Stimulated activated CD8-positive, alpha-beta memory T cell treated with anti-CD3 and anti-CD28 coated beads, Interleukin-7, amount 100 ng/mL, for 1 hour (primary cell): ENCODE measurements at places on chromosomes 5 and 9.

DNA sequence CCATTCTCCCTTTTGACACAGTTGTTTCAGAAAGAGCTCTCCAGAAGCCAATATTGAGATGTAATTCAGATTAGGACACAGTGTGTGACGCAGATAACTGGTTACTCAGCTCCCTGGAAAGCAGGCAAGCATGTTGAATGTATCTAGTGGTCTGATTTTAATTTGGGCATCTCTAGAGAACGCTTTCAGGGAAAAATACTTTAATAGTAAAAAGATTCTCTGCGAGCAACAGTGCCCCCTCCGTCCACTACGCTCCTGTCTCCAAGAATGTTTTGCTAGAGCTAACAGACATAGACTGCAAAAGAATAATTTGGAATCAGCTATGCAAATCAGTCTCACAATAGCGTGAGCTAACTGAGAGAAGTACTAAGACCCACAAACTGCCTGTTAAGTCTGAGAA is 23.3 kb downstream of the CFAP90 start:
- no peak for DNase-seq

- no peak for DNase-seq
These were observed 718.1 kb upstream of the CDH6 start for GRCh38 chr5:30475429-30475828.

- DNase-seq = no peak
These were observed 488.1 kb upstream of the ADAMTS16 start for GRCh38 chr5:4651806-4652565.

GRCh38 chr5:55429613-55430253 is 105.0 kb downstream of the PLPP1 start:
- DNase-seq = no peak

- DNase-seq = peak; percentile 47
These were observed at the start of gene GNG10 for GRCh38 chr9:111661150-111661801. Gene GNG10 (plus strand): TSS chr9:111661605. CDS start chr9:111661635, 30 bp downstream.

DNA sequence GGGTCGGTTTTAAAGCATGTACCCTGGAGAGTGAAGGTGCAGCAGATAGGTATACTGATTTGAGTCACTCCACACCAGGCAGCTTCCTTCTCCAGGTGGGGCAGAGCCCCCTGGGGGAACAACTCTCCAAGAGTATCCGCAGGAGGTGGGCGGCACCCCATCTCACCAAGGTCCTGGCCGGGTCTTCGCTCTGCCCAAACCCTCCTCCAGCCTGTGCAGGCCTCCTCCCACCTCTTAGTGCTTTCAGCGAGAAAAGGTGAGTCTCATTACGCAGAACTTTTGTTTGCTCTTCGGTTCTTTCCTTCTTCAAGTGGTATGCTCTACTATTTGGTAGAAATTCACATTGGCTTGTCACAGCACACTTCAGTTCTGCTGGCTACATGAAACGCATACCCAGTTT is 13.7 kb downstream of the SPACA9 start:
- no peak for DNase-seq

GRCh38 chr9:136808075-136808805 is 492 bp downstream of the RABL6 start:
- peak; percentile 14 for DNase-seq

- no peak for DNase-seq
These were observed 152.5 kb downstream of the PRKACG start for GRCh38 chr9:68861436-68861835.

GRCh38 chr5:80810425-80810824 is 149.7 kb upstream of the RASGRF2 start:
- DNase-seq = no peak

GRCh38 chr5:173231996-173232498 is 3.0 kb downstream of the NKX2-5 start:
- no peak for DNase-seq

- no peak for DNase-seq
These were observed 564.4 kb downstream of the SEMA5A start for GRCh38 chr5:8981496-8981895.

- no peak for DNase-seq
These were observed 13.2 kb downstream of the ZFAND5 start for GRCh38 chr9:72351538-72352453.

DNA sequence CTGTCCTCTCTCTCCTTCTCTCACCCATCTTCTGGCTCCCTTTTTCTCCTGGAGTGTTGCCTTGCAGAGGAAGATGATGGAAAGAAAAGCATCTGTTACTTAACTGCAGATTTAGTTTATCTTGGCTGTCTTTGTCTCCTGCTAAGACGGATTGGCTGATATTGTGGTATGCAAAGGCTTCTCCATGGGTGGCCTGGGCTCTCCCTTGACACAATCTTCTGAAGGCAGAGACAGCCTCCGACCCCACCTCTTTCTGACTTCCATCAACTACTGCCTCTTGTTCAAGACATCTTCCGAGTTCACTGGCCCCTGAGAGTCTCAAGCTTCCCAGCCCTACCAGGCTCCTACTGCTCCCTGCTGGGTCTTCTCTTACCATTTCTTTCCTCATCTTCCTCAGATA is 403.7 kb downstream of the LRRC70 start:
- no peak for DNase-seq

GRCh38 chr5:143374496-143375217 is 28.8 kb downstream of the NR3C1 start:
- DNase-seq = no peak

DNA sequence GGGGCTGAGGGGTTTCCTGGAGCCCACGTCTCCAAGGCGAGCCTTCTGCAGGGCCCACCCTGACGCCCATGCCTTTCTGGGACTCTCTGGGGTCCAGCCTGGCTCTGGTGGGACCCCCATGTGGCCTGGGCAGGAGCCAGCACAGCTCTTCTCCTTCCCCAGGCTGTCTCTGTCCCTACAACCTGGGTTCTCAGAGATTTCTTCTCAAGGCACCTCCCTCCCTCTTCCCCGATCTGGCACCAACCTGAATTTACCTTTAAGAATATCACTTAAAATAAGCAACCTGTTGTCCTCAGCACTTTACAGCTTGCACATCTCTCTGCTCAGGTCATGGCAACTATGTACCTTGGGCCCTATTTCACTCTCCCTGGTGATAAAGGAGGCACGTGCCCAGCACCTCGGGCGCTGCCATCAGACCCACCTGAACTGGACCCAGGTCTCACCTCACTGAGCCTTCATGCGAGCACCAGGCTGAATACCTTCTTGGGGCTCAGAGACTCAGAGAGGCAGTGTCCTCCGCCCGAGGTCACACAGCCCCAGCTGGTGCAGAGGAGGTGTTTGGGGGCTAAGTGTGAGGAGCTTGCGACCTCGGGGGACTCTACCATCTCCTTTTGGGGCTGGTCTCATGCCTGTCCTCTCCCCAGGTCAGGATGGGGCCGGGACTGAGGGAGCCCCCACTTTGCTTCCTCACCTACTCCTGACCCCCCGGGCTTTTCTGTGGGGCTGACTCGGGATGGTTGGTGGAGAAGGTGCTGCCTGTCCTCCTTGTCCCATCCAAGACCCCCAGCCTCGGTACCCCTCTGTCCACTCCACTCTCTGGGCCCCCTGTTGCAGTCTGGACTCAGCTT is 217.7 kb downstream of the C9orf50 start:
- DNase-seq = no peak

- no peak for DNase-seq
These were observed 102.7 kb upstream of the IER5L start for GRCh38 chr9:129280623-129281271.

GRCh38 chr5:174694611-174695010 is 29.8 kb upstream of the MSX2 start:
- DNase-seq = no peak

GRCh38 chr5:10201223-10201868 is 48.3 kb downstream of the ATPSCKMT start:
- no peak for DNase-seq

GRCh38 chr5:180297587-180298282 is 5.9 kb upstream of the MAPK9 start:
- DNase-seq = no peak

DNA sequence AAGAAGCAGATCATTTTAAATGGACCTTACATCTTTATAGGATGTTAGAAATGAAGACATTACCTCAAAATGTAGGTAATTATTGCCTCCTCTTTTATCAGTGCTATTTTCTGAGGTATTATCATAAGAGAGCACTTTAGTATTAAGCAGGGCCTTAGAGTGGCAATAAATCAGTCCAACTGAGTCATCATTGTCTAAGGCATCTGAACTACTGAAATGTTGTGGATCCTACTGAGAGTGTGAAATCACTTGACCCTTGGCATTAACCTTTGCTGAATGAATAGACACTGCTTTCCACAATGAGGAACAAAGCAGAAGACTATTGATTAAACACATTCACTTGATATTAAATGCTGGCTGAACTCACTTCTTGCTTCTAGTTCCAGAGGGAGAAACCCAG is 224.6 kb upstream of the ARRDC3 start:
- DNase-seq = no peak

- no peak for DNase-seq
These were observed 61.6 kb downstream of the ICE1 start for GRCh38 chr5:5483880-5484598.

DNA sequence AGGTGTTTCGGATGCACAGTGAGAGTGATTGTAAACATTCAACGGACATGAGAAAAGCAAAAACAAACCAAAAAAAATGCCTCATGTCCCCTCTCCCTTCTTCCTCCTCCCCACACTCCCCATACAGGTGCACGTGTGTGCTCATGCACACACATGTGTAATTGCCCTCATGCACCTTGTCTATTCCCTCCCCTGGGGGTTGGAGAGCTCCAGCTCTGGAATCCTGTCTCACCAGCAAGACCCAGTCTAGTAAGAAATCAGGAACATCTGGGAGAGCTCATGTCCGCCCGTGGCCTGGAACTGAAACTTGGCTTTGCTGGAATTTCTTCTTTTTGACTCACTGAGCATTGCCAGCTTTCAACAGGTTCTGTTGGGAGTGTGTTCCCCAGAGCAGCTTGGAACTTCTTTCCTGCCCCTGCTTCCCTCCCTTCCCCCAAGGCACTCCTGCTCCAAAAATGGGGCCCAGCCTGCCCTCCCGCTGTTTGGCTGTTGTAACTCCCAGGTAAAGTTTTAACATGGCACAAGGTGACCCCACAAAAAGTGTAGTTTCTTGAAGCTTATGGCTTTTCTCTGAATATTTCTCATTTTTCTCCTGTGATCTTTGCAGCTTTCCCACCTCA is 190.1 kb downstream of the NR3C1 start:
- no peak for DNase-seq

DNA sequence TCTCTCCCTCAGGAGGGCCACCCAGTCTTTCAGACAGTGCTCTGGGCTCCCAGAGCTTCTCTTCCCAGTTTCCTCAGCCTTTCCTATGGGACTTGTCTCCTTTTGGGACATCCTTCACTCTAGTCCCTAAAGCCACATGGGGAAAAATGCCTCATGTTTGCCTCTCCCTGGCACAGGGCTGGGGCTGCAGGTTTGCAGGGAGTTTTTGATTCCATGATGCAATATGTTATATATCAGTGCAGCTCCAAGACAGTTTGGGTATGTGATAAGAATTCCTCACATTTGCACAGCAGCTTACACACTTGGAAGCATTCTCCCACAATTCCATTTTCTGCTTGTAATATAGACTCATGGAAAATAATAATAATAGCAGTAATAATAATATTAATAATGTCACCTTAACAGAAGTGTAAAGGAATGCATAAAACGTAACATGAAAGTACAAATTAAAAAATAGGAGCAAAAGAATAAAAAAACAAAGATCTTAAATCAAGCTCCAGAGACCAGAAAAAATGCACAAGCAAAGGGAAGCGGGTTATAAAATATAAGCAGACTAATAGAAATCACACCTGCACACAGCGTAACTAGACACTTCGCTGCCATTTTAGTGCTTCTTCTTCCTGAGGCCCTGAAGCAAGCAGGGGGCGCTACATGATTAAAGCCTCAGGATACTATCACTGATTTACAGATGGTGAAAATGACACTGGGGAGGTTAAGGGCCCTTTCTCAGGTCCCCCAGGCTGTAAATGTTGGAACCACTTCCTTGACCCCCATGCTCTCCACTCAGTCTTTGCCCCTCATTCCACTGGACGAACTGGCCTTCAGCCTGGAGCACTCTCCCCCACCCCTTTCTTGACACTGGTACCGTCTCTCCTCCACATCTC is 70.0 kb upstream of the IL17B start:
- no peak for DNase-seq

DNA sequence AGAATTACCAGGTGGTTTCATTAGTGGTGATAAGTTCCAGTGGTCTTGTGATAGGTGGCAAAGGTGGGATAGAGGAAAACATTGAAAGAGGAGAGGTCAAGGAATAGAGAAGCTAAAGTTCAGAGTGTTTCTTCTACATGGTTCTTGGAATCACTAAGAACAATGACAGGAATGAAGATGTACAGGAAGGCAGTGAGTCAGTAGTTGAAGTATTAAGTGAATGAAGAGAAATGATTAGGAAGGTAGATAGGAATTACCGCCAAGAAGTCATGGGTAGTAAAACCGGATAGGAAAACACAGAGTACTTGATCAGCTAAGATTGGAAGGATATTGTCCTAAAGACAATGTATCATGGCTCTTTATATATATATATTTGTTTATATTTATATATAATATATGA is 37.9 kb upstream of the RASA1 start:
- DNase-seq = no peak

DNA sequence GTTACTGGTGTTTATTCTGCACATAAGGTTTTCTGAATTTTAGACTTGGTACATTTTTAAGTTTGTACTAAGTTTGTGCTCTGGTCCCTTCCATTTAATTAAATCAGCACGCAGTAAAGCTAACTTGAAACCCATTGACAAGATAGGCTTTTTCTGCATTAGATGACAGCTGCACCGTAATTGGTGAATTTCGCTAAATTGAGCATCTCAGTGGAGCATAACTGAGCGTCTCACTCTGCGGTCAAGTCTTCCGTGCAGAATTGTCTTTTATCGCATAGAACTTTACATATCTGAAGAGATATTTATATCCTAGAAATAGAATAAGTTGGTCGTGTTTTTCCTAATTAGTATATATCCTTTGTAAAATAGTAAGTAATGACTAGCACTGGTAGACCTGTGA is 4.1 kb downstream of the SUB1 start:
- DNase-seq = no peak

- no peak for DNase-seq
These were observed 28.8 kb downstream of the PDE8B start for GRCh38 chr5:77239126-77239741.

DNA sequence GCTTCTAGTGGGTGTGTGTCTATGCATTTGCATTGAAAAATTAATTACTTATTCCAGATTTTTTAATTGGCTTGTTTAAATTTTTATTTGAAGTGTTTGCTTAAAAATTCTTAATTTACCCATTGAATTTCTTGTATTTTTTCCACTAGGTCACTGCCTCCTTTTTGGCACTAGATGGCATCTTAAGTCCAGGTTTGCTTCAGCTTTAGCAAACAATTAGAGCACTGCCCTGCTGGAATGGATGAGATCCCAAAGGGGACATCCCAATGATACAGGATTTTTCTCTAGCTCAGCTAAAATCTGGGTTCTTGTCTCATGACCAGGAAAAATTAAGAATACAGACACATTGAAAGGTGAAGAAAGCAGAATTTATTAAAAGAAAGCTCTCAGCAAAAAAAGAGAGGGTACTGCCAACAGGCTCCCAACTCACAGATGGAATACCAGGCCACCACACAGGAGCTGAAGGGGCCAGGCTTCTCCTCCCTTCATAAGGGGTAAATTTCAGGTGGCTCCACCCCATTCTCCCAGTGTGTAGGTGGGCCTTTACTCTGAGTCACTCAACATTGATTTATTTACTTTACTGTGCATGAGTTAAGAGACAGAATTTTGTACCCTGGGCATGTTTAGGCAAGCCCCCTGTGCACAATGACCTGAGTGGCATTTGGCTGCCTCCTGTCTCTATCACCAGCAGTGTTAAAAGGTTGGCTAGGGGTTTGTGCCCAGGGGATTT is 532.4 kb downstream of the ANXA1 start:
- DNase-seq = no peak

GRCh38 chr9:112021742-112022141 is 125.1 kb downstream of the UGCG start:
- DNase-seq = no peak
